Activated CD8-positive, alpha-beta memory T cell treated with anti-CD3 and anti-CD28 coated beads for 1 hour (primary cell): ENCODE measurements at places on chromosomes 4 and X.

- DNase-seq: no peak
These were observed 10.4 kb upstream of the NALF2 start for GRCh38 chrX:69493766-69494165.

DNA sequence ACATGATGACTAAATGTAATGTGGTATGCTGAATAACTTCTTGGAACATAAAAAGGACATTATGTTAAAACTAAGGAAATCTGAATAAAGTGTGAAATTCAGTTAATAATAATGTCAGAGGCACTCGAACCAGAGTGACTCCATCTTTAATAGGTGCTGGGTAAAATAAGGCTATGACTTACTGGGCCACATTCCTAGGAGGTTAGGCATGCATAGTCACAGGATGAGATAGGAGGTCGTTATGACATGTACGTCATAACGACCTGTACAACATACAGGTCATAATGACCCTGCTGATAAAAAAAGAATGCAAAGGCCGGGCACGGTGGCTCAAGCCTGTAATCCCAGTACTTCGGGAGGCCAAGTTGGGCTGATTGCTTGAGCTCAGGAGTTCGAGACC, 28.9 kb upstream of the OPHN1 start:
- no peak for DNase-seq

DNA sequence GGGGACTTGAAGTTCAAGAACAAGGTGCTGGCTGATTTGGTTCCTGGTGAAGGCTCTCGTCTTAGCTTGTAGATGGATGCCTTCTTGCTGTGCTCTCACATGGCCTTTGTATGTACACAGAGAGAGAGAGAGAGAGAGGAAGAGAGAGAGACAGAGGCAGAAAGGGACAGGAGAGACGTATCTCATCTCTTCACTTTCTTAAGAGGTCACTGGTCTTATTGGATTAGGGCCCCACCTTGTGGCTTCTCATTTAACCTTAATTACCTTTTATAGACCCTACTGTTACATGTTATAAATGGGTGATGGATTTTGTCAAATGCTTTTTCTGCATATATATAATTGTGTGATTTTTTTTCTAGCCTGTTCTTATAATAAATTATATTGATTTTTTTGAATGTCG, 1444.2 kb downstream of the ADGRL3 start:
- DNase-seq: no peak

- no peak for DNase-seq
These were observed 14.5 kb upstream of the ENPP6 start for GRCh38 chr4:184232202-184232601.

- DNase-seq: no peak
These were observed 120.2 kb upstream of the PDE5A start for GRCh38 chr4:119748853-119749252.

GRCh38 chrX:47198026-47198686, 4.5 kb downstream of the UBA1 start:
- DNase-seq: no peak

DNA sequence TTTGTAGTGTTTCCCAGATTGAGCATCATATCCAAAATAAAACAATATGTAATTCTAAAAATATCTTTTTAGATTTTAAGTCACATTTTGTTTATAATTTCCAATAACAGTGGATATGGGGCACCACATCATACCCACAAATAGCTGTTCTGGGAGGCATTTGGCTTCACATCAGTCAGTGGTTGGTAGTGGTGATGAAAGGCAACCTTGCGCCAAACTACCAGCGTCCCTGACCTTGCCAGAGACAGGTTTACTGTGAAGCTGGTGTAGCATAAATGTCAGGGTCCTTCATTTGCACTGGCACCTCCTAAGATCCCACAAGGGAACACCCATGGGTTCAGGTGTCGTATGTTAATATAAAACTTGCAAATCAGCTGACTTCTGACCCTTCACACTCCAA, 222.2 kb downstream of the DCTD start:
- no peak for DNase-seq

DNA sequence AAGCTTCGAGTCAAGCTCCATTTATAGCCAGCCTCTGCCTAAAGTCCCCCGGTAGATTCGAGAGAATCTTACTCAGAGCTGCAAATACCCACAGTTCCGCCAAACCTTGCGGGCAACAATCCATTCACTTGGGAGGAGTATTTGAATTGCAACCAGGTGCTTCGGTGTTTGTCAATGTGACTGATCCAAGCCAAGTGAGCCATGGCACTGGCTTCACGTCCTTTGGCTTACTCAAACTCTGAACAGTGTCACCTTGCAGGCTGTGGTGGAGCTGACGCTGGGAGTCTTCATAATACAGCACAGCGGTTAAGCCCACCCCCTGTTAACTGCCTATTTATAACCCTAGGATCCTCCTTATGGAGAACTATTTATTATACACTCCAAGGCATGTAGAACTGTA, 11.2 kb downstream of the CD40LG start:
- no peak for DNase-seq

DNA sequence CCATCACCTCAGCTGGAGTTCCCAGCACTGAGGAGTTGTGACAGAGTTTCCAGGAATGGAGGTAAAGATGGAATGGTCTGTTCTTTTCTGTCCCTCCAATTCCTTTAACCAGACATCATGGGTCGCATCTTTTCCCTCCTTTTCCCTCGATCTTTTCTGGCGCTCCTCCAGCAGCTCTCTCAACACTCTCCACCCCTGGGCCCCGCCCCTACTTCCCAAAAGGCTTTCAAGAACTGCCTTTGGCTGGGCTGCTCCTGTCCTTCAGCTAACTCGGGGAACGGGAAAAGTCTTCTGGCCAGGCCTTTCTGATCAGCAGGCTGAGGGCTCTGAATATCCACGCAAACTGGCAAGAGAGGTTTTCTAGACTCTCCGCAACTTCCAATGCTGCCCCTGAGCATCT, 34.0 kb downstream of the UTP14A start:
- DNase-seq: no peak

- no peak for DNase-seq
These were observed 6.7 kb downstream of the SPATA4 start for GRCh38 chr4:176188654-176189053.

GRCh38 chr4:128853741-128854140, 44.2 kb downstream of the JADE1 start:
- DNase-seq: no peak

- DNase-seq: no peak
These were observed 106.3 kb downstream of the FAM53A start for GRCh38 chr4:1577822-1578217.

DNA sequence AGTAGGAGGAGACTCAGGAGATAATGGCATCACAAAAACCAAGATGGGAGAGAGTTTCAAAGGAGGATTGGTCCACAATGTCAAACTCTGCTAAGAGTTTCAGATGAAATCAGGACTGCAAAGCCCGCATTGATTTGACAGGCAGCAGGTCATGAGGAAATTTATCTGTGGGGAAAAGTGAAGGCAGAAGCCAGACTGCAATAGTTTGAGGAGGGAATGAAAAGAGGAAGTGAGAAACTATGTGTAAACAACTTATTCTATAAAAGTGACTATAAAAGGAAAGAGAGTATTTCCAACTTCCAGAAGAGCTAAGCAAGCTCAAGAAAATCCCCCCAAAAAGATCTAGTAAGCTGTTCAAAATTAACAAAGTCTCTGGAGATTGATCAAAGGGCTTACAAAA, 66.3 kb upstream of the DGKK start:
- DNase-seq: no peak

DNA sequence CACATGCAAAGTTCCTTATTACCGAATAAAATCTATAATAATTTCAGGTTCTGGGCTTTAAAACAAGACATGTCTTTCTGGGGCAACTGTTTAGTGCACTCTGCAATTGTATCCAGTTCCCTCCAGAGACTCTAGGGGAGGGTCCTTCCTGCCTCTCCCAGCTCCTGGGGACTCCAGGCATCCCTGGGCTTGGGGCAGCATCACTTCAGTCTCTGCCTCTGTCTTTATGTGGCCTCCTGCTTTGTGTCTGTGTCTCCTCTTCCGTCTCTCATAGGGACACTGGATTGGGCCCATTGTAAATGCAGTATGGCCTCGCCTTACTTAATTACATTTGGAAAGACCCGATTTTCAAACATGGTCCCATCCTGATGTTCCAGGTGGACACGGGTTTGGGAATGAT, 10.9 kb upstream of the ASMTL start:
- no peak for DNase-seq

DNA sequence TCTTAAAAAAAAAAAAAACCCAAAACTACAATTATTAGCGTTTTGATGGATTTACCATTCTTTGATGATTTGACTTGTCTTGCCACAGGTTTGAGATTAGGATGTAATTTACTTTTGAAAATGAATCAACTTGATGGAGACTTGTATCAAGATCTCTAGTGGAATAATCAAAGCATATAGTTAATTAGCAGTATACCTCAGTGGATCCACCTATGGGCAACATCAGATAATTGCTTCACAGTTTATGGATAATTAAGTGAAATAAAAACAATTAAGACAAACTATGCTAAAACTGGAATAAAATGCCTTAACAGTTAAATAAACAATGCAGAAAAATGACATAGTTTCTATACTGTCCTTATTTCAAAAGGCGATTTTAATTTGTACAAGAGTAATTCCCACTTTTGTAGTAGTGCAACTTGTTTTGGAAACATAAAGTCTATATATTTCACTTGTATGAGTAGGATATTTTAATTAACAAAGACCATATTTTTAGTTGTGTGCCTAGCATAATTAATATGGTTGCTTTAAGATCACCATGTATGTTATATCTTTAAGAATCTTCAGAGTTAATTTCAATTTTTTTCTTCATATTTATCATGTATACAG, 4.2 kb downstream of the CPEB2 start:
- DNase-seq: no peak

DNA sequence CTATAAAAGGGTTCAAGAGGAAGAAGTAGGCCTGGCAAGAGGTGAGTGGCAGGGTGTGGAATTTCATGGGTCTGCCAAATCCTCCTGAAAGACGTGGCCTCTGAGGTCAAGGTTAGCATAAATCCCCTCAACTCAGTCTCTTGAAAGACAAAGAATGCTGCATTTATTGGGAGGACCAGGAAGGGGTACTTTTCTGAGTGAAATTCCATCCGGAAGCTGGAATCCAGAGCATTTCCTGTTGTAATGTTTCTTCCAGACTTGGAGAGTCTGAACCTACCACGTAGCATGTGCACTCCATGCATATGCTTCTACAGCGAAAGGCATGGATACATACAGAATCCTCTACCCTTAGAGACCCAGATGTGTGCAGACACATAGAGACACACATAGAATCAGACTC, 13.4 kb upstream of the FGD1 start:
- no peak for DNase-seq

DNA sequence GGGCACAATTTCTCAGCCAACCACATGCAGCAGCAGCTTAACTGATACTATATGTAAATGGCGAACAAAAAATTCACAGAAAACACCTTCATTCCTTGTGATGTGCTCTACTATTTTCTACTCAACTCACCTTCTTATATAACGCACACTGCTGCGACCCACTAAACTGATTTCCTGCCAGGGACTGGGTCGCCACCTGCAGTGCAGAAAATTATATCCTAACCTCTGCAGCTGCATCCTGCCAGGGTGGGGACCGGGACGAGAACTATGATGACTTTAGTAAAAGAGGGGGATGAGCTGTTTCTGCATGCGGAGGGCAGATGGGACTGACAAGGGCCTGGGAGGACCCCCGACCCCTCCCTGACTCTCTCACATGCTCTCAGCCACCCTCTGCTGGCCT, 27.4 kb downstream of the ABLIM2 start:
- no peak for DNase-seq

GRCh38 chr4:61805979-61806378, 605.9 kb downstream of the ADGRL3 start:
- no peak for DNase-seq

DNA sequence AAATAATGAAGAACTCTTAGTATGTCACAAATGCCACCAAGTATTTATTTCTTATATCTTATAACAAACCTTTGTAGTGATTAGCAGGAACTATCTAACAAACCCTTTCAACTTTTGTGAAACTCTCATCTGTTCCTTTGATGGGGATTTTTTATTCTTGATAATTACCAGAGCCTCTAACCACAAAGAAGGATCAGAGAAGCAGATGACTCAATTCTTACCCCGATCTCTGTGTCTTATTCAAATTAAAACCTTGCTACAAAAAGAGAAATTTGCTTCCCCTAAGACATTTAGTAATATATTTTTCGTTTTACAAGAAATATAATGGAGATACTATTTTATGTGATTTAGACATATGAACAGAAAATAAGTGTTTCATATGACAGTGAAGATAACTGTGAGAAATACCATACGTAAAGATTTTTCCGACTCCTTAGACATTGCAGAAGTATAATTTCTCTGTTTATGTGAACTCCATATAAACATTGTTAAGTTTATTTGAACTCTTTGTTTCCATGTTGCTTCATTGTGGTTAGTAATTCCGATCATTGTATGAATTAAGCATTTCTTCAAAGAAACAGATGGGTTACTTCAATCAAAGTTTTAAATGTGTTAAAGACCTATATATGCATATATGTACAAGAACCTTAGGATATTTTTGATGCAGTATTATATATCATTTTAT, 205.4 kb downstream of the CFAP299 start:
- DNase-seq: no peak

GRCh38 chr4:47289805-47290204, 173.7 kb downstream of the COMMD8 start:
- no peak for DNase-seq

GRCh38 chr4:158821228-158821971, 52.6 kb downstream of the FNIP2 start:
- no peak for DNase-seq

GRCh38 chr4:182973511-182973911, 56.3 kb upstream of the DCTD start:
- no peak for DNase-seq

DNA sequence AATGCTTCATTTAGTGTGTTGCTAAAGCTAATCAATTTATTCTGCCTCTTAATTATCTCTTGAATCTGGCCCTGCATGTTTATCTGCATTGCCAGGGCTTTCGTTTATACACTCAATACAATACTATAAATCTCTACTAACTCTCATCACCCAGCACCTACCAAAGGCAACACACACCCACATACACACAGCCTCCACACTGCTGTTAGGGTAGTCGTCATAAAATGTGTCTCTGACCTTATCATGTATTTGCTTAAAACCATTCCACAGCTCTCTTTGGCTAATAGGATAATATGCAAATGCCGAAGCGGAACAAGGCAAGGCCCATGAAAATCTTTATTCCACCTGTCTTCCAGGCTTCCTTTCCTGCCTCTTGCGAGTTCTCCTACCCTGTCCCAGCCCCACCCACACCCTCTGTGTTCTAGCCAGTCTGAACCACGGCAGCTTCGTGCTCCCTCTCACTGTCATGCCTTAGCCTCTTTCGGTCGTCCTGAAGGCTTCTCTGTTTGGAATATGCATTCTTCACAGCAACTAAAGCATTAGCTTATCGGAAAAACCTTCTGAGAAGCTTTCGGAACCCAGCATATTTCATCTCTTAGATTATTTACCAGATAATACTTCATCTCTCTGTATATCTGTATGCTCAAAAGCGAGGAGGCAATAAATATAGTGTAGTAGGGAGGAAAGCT, 333.5 kb downstream of the TENM3 start:
- DNase-seq: no peak

- DNase-seq: no peak
These were observed 225.0 kb upstream of the CXXC4 start for GRCh38 chr4:104719539-104720230.
